ENCODE measurements at places on chromosomes 5 and 9.

DNA sequence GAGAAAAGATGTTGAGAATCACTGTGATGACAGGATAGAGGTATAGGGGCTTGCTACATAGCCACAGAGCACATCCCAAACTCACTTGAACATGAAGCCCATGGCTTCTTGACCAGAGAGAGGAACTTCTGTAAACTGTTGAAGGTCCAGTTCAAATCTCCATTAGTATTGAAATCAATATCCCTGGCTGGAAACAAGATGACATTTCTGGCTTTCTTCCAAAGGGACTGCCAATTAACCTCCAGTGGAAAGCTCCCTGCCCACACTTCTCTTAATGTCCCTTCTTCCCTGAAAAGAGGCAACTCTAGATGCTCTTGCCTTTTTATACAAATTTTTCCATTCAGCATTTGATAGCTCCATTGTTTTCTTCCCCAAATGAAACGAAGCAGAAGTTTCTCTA lies 612.1 kb downstream of the EBF1 start:
- no peak for DNase-seq

DNA sequence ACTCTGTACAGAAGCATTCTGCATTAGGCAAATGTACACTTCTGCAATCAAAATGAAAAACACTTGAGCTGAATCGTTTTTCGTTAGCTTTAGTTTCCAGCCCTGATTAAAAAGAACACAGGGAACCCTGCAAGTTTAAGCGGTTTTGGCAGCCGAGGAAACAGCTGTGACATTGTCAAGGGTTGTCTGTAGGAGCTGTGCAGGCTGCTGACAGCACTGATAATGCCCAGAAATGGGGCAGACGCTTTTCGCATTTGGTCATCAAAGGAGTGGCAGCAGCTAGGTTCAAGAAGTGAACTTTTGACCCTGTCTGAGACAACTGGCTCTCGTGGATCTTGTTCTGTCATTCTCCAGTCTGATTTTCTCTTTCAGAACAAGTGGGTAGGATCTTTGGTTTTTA lies 165.6 kb upstream of the CCDC152 start:
- no peak for DNase-seq

GRCh38 chr5:33476992-33477391 lies 36.2 kb downstream of the TARS1 start:
- DNase-seq, result no peak

DNA sequence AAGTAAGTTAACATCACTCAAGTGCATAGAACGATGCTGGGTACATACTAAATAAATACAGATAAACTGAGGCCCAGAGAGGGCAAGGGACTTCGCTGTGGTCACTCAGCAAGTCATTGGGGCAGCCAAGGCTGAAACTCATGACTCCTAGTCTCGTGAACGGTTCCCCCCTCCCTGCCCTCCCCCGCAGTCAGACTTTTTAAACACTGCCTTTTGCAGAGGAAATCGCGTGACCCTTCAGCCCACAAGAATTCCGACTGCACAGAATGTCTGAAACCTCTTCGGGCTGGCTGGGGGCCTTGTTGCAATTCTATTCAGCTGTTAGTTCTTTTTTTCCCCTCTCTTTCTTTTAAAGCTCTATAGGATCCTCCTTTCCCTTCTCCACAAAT lies 28.1 kb downstream of the NEK6 start:
- DNase-seq, result no peak

GRCh38 chr5:95973793-95974325 lies 12.2 kb upstream of the ELL2 start:
- DNase-seq, result no peak

DNA sequence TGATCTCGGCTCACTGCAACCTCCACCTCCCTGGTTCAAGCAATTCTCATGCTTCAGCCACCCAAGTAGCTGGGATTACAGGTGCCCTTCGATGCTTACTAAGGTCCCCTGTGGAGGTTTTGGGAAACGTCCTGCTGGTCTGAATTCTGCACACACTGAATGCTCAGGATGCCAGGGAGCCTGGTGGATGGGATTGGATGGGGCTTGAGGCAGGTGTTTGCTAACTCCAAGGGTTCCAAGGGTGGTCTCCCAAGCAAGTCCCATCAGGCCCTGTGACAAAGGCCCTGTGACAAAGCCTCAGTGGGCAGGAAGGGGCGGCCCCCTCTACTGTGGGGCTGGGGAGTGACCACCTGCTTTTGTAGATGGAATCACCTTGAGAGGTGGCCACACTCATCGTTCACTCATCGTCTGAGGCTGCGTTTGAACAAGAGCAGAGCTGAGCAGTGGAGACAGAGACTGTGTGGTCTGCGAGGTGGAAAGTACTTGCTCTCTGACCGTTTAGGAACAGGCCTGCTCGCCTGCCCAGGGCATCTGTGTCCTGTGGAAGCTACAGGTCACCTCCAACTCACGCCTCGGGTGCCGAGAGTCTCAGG lies 40.2 kb downstream of the MRPL36 start:
- no peak for DNase-seq

DNA sequence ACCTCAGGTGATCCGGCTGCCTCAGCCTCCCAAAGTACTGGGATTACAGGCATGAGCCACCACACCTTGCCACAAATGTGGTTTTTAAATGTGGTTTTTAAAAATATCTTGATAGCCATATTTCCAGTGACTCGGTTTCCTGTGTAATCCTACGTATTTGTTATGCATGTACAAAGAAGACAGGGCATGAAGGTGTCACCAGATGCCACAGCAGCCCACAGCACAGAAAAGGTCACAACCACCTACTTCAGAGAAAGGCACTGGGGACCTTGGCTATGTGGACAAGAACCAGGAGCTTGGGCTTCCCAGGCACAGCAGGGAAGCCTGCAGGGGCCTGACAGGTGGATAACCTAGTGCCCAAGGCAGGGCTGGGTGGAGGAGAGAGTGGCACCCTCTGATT lies 38.0 kb downstream of the C9orf50 start:
- DNase-seq, result no peak

DNA sequence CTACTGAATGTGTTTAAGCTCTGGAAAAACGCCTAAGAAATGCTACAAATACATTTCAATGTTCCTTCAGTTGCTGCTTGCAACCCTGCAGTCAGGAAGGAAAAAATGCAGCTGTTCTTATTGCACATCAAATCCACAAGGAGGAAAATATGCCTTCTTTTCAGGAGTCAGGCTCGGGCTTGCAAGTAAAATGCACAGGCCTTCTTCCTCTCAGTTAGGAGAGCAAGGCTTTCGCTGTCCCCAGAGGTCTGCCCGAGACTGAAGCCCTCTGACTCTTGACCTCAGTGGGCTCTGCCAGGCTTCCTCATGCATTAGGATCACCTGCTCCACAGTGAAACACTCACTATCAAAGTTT lies 899 bp upstream of the SHC3 start:
- no peak for DNase-seq

DNA sequence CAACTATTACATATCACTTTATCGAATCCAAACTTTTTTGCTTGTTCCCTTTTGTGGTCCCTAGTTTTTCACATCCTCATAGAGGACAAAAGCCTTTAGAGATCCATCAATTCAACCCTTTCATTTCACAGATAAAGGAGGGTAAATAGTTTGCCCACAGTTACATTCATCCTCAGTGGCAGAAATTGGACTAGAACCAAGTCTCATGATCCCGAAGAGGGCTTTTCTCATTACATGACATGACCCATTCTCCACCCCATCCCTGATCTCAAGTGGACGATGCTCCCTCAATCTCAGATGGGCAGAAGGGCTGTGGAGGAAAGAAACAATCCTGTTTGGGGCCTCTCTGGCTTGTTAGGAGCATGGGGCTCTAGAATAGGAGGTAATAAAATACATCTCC lies 23.1 kb downstream of the TICAM2 start:
- no peak for DNase-seq

- no peak for DNase-seq
Observed at GRCh38 chr9:78073722-78074121, 42.1 kb upstream of the GNAQ start.

- no peak for DNase-seq
Observed at GRCh38 chr5:38639377-38640358, 83.2 kb upstream of the LIFR start.

GRCh38 chr5:139403418-139403786 lies 487 bp downstream of the SPATA24 start:
- no peak for DNase-seq

DNA sequence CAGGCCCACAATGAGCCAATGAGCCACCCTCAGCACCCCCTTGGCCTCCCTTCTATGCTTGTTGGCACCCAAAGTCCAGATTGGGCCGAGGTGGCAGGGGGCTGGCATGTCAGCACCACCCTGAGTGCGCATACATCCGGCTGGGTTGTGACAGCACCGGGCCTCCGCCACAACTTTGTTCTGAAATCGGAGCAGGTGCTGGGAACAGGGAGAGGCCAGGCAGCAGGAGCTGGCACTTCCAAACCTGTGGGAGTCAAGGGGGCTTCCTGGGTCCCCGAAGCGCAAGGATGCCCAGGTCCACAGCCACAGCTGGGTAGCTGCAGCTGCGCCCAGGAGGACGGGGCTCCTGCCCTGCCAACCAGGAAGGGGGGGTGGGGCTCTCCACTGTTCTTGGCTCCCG lies 1911.9 kb upstream of the WWC1 start:
- no peak for DNase-seq

DNA sequence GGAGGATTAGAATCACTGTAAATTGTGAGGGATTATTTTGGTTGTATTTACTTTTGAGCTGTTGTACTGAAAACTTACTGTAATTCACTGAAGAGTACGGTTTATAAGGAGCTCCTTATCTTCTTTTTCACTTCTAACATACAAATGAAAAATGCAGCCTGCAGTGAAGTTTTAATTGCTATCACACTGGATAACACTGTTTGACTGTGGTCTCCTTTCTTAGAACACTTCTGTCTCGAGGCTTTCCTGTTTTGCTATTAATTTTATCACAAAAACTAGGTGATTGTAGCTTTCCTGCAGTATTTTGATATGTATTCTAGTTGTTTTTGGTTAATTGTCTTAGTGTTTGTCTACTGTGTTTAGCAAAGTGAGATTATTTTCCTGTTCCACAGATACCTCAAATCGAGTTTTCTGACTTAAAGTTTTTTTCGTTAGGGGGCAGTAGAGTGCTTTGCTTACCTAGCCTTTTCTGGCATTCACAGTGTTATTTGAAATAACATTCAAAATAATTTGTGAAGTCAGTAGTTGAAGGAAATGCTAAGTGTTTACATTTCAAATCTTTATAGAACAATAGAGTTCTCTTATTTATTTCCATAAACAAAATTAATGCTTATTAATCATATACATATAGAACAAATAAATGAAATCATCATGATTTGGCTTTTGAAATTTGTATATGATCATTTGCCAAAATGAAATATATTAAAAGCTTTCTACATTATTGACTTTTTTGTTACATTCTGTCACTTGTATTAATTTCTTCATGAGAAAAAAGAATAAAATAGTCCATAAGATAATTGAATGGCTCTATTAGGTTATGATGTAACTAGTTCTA lies 52.9 kb downstream of the COMMD10 start:
- no peak for DNase-seq

GRCh38 chr5:57225553-57225952 lies 51.7 kb downstream of the GPBP1 start:
- DNase-seq, result no peak

- no peak for DNase-seq
Observed at GRCh38 chr5:138032028-138032571, 779 bp downstream of the FAM13B start.

- DNase-seq, result no peak
Observed at GRCh38 chr9:6764523-6764922, 6.8 kb downstream of the KDM4C start.

- no peak for DNase-seq
Observed at GRCh38 chr9:114138552-114138971, 16.8 kb upstream of the COL27A1 start.

DNA sequence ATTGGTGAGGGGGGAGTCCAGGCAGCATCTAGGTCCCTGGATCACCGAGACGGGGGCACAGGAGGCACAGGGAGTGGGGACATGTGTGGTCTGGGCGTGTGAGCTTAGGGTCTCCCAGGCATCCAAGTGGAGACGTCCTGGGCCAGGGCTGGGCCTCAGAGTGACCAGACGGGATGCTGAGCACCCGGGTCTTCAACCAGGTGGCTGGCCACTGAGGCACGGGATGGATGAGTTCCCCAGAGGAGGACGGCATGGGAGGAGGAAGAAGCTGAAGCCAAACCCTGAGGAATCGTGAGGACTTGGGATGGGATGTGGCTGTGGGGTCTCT lies 88.0 kb downstream of the LMX1B start:
- no peak for DNase-seq

GRCh38 chr9:137319739-137320551 lies 17.9 kb upstream of the NRARP start:
- no peak for DNase-seq

DNA sequence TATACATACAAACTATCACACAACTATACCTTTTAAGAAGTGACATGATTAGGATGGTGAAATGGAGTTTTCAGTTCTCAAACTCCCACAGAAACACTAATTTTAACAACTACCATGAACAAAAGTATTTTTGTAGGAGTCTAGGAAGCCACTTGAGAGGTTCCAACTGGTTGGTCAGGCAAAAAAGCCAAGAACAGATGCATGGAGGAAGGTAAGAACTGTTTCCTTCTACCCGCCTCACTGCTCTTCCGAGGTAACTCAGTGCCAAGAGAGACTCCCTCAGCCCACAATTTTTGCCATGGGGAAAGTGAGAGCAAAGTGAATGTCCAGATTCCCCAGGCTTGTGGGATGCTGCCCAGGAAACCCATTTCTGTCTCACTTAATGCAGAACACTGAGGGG lies 15.7 kb downstream of the BTNL8 start:
- no peak for DNase-seq

GRCh38 chr5:135476615-135477581 lies 24.7 kb upstream of the TIFAB start:
- no peak for DNase-seq

GRCh38 chr5:135055396-135055795 lies 21.4 kb upstream of the PITX1 start:
- DNase-seq, result no peak

GRCh38 chr9:105259731-105260612 lies 15.5 kb downstream of the SLC44A1 start:
- DNase-seq, result no peak

GRCh38 chr5:155189476-155189875 lies 175.9 kb downstream of the KIF4B start:
- DNase-seq, result no peak

DNA sequence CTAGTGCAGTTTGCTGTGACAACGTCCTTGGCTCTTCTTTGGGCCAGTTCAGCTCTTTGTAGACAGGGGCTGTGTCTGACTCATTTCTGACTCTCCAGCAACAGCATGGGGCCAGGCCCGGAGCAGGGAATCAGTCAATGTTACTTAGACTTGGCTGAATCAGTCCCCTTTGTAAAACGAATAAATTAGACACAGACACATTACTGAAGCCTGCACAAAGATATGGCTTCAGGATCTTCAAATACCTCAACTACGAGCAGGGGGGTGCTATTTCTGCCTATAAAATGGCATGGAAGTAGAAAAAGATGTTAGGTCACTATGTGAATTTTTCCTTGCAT lies 204.7 kb downstream of the TTLL11 start:
- no peak for DNase-seq

DNA sequence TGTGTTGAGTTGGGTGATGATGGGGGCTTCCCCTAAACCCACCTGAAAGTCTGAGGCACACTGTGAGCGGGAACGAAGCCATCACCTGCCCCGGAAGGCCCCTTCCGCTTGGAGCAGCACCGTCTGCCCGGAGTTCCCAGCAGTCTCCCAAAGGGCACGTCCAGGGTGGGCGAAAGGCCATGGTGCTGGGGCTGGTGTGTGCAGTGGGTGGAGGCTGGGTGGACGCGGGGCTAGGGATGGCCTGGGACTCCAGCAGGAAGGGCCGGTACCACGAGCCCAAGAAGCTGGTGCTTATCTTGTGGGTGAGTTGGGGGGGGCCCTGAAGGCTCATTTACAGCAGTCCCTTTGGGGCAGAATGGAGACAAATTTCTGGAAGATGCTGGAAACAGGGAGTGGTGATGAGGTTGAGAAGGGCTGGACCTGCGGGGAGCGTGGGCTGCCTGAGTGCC lies 4.6 kb downstream of the FLT4 start:
- DNase-seq, result no peak

GRCh38 chr5:174750711-174751110 lies 26.3 kb downstream of the MSX2 start:
- DNase-seq, result no peak

Data from DMS153 (cell line).